ENCODE measurements at places on chromosomes 5 and 9. TPM values are rescaled to one million over a fixed set of nuclear protein-coding genes. Genes with fewer than 3 reads are reported as not detected.

SPINK5 gene
- total RNA-seq: not detected

PGM5 gene
- total RNA-seq: not detected

TMEM171 gene
- total RNA-seq: 7.5 TPM

UGT3A1 gene
- not detected for total RNA-seq

ADRA1B gene
- total RNA-seq: 19.1 TPM

ZCCHC9 gene
- 26.2 TPM for total RNA-seq

CDC20B gene
- total RNA-seq: 0.07 TPM

NR5A1 gene
- not detected for total RNA-seq

JAKMIP2 gene
- not detected for total RNA-seq

SLCO6A1 gene
- not detected for total RNA-seq

DOK3 gene
- 4.1 TPM for total RNA-seq

AFAP1L1 gene
- 8.1 TPM for total RNA-seq

C9 gene
- not detected for total RNA-seq

GARIN3 gene
- not detected for total RNA-seq

FOXD4L4 gene
- total RNA-seq: not detected

C5orf34 gene
- total RNA-seq: 5.2 TPM

PKD2L2 gene
- not detected for total RNA-seq

CEP120 gene
- 10.9 TPM for total RNA-seq

PNPLA7 gene
- total RNA-seq: 0.76 TPM

PDLIM4 gene
- total RNA-seq: not detected

LIFR gene
- 6.5 TPM for total RNA-seq

All from A549 treated with CORT108297 at 1 μM for 4 hours (cell line).